ENCODE measurements at places on chromosomes 12 and 14. TPM values are rescaled to one million over a fixed set of nuclear protein-coding genes. Genes with fewer than 3 reads are reported as not detected.

RTRAF gene
- total RNA-seq, result 140 TPM

FSCB gene
- not detected for total RNA-seq

BRF1 gene
- total RNA-seq, result 34.9 TPM

CCDC197 gene
- not detected for total RNA-seq

NUP37 gene
- 19.8 TPM for total RNA-seq

GLIPR1L1 gene
- total RNA-seq, result not detected

UNG gene
- total RNA-seq, result 46.3 TPM

P2RX2 gene
- not detected for total RNA-seq

HOXC5 gene
- total RNA-seq, result 0.55 TPM

Data from mesenteric fat pad (tissue), 1 donor.